ENCODE measurements at places on chromosomes 4 and X.

GRCh38 chrX:10974920-10975319 is 136.2 kb upstream of the HCCS start:
- DNase-seq = no peak

- no peak for DNase-seq
Measured at GRCh38 chrX:132127743-132128142, at the start of gene FRMD7. Gene FRMD7, minus strand, starts transcription at chrX:132128020. Its CDS starts 176 bp downstream, at chrX:132127844.

- no peak for DNase-seq
Measured at GRCh38 chr4:86280246-86280645, 79.6 kb downstream of the MAPK10 start.

DNA sequence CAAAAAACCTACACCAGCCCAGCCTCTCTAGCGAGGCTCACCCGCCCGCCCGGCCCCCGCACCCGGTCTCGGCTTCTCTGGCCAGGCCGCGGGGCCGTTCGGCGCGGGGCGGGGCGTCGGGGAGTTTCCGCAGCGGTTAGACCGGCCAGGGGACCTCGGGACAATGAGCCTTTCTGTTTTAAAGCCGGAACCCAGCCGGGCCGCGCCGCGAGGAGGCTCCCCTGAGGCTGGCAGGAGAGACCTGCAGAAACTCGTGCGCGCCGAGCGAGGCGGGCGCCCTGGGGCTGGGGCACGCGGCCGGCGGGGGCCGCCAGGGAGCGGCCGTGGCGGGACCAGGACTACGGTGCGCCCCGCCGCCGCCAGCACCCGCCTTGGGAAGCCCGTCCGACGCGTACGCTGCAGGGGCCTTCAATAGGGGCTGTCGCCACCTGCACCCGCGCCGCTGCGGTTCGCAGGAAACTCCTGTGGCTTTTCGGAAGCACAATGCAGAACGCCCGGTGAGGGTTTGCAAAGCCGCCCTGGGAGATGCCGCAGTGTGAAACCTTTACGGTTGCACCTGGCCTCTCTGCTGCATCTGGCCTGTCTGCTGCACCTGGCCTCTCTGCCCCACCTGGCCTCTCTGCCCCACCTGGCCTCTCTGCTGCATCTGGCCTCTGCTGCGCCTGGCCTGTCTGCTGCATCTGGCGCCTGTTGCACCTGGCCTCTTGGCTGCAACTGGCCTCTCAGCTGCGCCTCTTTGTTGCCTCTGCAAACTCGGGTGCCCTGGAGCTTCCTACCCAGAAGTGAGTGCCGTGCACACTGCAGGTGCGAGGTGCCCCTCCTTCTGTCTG is 63.9 kb downstream of the TRAPPC11 start:
- peak; percentile 62 for DNase-seq

- no peak for DNase-seq
Measured at GRCh38 chrX:83658731-83659130, 150.6 kb downstream of the POU3F4 start.
